ENCODE measurements at places on chromosomes 2 and 18.

GRCh38 chr2:203808046-203808750 is 59.4 kb upstream of the CTLA4 start:
- peak; percentile 96 for DNase-seq

DNA sequence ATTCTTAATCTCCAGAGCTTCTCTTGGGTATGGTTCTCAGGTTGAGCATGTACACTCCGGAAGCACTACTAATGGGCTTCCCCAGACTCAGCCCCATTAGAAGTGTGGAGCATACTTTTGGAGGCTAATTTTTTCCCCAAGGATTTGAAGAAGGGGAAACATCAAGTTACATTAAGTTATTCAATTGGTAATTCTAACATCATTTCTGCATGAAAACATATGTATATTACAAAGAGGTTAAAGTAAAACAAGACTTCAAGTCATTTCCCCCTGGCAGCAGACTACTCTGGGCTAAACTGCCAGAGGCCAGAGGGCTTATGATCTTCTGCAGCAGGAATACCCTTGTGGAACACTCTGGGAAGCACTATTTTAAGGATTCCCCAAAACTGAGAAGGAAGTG is 227.7 kb upstream of the STK17B start:
- no peak for DNase-seq

DNA sequence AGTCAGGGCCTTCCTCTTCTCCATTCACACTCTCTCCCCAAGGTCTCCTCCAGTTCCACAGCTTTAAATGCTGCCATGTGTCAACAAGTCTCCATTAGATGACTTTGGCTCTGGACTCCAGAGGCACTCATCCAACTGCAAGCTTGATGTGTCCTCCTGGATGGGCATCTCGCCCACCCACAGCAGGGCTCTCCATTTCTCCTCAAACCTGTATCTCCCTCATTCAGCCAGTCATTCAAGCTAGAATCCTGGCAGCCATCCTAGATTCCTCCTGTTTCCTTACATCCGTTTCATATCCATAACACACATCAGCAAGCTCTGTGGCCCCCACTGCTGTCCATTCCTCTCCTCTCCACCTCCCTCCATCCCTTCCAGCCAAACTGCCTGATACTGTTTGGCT is 88.4 kb upstream of the AFF3 start:
- no peak for DNase-seq

- DNase-seq, result no peak
These were observed 29.9 kb downstream of the SCN7A start for GRCh38 chr2:166464187-166464586.

DNA sequence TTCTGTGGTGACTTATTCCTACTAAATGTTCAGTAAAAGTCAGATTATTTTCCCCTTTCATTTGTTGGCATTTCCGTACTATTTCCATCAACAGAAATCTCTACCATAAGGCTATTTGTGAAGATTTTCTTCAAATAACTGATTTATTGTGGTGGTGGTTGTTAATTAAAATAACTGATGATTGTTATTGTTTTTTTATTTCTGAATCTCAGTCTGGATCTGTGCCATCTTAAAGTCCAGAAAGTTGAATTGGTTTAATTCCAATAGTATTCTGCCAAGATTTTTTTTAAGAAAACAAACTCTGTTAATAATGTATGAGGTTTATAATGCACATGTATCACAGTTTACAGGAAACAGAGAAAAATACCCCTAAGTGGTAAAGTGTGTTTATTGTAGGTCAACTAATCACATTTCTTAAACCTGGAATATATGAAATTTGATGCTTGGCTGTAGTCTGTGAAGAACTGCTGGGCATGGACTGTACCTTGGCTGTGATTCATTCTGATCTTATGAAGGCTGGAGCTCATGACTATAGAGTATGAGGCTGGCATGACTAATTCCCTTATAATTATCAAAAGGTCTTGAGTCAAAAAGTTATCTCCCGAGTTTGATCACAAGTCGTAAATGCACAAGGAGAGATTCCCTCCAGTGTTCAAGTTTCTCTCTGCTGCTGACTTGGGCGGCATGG is 134.2 kb upstream of the RND3 start:
- DNase-seq, result peak; percentile 66

GRCh38 chr18:58756596-58757240 is 85.5 kb downstream of the MALT1 start:
- no peak for DNase-seq

- peak; percentile 59 for DNase-seq
These were observed 295.0 kb upstream of the ZNF521 start for GRCh38 chr18:25646971-25647370.

- DNase-seq, result no peak
These were observed 148.6 kb upstream of the PKDCC start for GRCh38 chr2:41899189-41899588.

- DNase-seq, result peak; percentile 64
These were observed 219.8 kb downstream of the SH3BP4 start for GRCh38 chr2:235171550-235172031.

- DNase-seq, result no peak
These were observed 28.9 kb upstream of the LPIN2 start for GRCh38 chr18:3041843-3042242.

DNA sequence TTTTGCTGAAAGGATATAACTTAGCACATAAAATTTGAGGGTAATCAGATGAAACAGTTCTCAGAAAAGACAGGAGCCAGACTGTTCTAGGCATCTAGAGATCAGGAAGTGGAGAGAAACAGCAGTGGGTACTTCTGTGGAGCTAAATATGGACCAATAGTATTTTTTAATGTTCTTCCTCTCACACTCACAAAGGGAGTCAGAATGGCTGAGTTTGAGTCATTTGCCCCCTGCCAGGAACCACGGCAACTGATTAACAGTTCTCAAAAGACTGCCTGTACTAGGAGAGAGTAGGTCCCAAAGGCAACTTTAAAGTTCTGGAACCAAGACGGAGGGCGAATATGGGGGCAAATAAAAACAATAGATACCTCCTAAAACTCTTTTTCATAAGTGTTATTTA is 107.5 kb downstream of the GULP1 start:
- no peak for DNase-seq

DNA sequence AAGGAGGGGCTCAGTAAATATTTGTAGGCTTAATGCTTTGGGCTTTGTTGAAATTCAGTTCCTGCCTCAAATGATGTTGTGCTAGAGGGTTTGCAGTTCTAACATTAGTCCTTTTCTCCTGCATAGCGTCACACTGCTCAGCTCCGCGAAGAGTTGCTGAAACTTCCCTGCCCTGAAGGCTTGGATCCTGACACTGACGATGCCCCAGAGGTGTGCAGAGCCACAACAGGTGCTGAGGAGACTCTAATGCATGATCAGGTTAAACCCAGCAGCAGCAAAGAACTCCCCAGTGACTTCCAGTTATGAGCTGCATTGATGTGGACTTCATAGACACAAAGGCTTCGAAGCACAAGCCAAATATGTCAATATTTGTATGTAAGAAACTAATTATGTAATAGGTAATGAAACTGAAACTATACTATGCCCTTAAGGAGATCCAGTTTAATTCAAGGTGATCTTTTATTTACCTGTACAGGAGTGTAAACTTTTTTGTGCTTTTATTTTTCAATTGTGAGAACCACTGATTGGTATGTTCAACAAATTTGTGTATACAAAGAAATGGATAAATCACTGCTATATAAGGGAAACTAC is 10.2 kb upstream of the TTC27 start:
- no peak for DNase-seq

GRCh38 chr18:61085036-61085435 is 248.2 kb upstream of the CDH20 start:
- DNase-seq, result no peak

DNA sequence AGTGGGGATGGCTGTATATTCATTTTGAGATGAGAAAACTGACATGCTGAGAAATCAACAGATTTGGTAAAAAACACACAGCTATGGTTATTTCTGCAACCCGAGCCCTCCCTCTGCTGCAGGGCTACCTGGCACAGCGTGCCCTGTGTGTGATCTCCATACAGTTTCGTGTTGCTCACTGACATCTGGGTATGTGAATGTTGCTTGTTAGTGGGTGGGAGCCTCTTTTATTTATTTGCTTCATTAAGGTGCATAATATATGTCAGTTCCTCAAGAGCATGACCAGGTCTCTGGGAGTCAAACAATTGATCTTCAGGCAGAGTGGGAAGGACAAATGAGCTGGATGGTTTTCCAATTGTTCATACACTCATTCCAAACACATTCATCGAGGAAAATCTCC is 139.1 kb upstream of the FHL2 start:
- DNase-seq, result no peak

GRCh38 chr18:36534154-36534688 is 236.7 kb downstream of the FHOD3 start:
- DNase-seq, result peak; percentile 22

DNA sequence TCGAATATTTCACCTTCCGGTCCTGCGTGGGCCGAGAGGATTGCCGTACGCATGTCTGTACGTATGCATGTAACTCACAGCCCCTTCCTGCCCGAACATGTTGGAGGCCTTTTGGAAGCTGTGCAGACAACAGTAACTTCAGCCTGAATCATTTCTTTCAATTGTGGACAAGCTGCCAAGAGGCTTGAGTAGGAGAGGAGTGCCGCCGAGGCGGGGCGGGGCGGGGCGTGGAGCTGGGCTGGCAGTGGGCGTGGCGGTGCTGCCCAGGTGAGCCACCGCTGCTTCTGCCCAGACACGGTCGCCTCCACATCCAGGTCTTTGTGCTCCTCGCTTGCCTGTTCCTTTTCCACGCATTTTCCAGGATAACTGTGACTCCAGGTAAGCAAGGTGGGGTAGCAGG is at the start of gene SERPINB5:
SERPINB5 (plus strand) TSS at position 291 of the 400 bp plus-strand sequence. CDS start 7,471 bp downstream, outside the sequence.
- no peak for DNase-seq

GRCh38 chr2:228084717-228085116 is 96.8 kb downstream of the SPHKAP start:
- no peak for DNase-seq

DNA sequence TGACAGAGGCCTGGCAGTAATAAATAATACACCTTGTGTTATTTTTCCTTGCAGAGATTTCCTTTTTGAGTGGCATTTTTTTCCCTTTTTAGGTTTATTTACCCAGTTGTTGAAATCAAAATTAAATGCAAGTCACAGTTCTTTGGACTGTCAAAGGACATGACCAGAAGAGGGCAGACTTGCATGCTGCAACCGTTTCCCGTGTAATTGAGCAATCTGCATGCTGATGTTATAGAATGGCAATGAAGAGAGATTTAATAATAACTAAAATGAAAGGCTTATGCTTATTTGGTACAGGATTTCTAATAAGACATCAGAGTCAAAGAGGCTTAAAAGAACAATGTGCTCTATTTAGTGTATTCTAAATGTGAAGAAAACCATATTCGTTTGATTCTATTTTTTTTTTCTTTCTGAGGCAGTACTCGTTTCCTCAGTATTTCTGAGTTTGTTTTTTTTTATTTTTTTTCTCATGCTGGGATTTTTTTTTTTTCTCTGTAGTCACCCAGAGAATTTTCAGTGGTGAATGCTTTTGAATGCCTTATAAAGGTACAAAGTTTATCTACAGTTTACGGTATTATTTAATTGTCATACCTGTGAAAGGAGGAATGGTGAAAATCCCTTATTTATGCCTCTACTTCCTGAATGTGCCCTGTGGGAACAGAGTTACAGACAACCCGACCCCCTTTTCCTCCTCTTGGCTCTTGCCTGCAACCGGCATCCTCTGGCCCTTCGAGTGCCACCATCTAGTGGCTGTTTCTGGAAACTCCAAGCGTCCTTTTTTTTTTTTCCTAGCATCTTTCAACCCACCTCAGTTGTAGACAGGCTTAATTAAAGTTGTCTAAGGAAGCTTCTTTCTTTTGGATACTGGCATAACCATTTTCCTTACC is 368.5 kb downstream of the LRRTM1 start:
- DNase-seq, result peak; percentile 43

DNA sequence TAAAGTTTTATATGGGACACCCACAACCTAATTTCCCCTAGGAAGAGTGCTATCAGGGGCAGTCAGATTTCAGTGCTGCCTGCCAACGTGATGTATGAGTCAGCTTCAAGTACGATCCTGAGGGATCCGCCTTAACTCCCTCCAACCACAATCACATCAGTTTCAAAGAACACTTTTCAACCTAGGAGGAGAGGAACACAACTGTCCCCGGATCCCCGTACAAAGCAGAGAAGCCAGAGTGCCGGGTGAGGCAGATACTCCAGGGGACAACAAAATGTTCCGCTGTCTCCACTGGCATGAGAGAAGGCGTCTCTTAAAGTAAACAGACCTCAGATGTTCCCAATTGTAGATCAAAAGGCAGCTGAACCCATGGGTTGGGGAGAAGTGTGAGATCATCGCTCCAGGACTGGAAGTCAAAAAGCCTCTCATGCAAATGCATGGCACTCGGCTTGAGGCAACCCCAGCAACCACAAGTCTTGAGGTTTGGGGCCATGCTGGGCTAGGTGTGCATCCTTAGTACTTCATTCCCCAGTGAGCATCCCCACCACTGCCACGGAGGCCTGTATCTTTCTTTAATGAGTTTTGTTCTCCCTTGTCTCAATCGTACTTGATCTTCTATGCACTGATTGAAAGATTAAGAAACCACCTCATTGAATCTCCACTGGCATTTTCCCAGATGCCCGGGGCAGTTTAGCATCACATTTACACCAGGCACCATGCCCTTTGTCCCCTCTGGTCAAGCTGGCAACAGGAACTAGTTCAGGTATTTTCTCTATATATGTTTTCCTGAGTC is 91.0 kb upstream of the CCBE1 start:
- peak; percentile 87 for DNase-seq

- DNase-seq, result no peak
These were observed 135.4 kb downstream of the PHLPP1 start for GRCh38 chr18:62850619-62851306.

- DNase-seq, result no peak
These were observed 60.4 kb downstream of the MAPK4 start for GRCh38 chr18:50620319-50620718.

Measured in myocyte (in vitro differentiated cells).